ENCODE measurements at places on chromosomes 7 and 10. TPM values are rescaled to one million over a fixed set of nuclear protein-coding genes. Genes with fewer than 3 reads are reported as not detected.
A peak's percentile ranks its signal among the peaks of the same experiment; 100 is the strongest.

DNA sequence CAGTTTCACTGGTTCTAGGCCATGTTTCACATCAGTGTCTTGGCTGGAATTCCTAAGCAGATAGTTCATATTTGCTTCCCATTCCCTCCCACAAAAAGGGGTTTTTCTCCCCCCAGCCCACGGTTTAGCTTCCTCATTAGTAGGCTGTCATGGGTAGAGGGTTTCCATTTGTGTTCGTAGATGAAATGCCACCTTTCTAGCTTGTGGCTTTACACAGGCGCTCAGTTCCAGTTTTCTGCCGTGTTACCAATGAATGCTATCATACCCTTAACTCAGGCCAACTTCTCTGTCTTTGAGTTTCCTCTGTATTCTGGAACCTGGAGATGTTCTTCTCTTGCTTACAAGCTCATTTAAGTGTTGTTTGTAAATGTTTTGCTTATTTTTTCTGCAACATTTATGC lies 26.8 kb downstream of the CALD1 start:
- DNase-seq: no peak

C10orf95 gene
- total RNA-seq: 2.0 TPM

- no peak for DNase-seq
Measured at GRCh38 chr7:102942868-102943267, 30.1 kb downstream of the LRRC17 start.

- DNase-seq: no peak
Measured at GRCh38 chr10:126042354-126042753, 146.0 kb downstream of the FANK1 start.

- no peak for DNase-seq
Measured at GRCh38 chr10:125567529-125567928, 115.4 kb downstream of the TEX36 start.

DNA sequence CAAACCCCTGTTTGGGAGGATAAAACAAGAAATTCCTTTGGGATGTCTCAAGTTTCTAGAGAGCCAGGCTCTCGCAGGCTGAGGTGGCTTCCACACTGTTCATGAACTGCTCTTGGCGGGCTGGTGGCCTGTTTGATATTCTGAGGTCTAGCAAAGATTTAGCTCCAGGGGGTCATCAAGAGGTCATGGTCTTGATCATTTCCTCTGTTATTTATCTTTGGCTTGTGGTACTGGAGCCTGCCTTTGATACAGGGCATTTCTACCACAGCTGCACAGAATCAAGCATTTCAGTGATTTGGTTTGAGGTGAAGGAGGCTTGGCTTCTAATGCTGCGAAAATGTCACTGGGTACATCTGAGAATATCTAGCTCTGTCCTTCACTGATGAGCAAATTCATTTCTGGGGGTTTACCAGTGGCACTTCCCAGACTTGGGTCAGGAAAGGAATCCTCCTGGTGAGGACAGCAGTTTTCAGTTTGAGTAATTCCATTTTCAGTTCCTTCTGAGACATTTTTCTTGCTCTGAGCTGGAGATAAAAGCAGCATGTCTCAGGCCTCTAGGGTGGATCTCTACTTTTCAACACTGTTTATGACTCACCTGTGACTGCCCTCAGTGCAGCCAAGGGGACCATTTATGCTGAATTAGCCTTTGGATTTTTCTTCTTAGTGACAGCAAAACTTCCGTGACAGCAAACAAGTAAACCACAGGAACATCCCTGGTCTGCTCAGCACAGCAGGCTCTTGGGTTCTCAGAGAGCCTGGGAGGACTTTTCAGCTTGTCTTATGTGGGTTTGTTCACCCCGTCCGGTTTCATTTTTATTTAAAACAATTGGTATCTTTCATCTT lies 312.0 kb downstream of the RNLS start:
- no peak for DNase-seq

DNA sequence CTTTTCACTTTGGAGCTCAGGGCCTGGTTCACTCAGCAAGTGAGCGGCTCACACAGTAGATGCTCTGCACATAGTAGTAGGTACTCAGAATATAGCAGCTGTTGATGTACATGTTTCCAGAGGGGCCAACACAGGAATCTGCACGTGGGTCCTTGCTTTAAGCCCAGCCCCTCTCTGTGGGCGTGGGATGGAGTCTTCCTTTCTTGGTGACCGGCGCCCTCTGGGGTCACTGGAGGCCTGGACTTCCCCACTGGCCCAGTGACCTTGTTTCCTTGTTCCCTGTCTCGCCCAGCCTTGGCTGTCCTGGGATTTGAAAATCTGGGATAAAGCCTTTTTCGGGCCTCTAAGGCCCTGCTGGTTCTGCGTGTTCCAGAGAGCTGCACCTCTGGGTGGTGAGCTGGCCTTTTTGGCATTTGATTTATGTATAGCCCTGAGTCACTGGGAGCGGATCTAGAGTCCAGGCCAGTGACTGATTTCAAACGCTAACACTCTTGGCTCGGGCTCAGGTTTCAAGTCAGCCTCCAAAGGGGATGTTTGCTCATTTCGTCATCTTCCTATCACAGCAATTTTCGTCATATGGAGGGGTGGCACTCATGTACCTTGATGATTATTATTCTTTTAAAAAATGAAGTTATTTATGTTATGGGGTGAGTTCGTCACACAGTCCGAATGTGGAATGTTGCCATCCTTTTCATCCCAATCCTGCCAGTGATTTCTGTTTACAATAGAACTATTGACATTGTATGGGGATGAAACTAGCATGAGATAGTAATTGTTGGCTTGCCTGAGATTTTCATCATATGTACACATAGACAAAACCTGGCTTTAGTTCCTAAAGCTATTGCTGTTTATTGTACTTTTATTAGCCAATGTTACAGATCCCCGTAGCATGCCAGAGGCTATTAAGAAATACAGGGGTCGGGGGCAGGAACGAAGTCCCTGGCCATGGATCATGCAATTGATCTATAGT lies 65.5 kb downstream of the CUX1 start:
- DNase-seq: peak; percentile 62

CYP3A4 gene
- not detected for total RNA-seq

- peak; percentile 10 for DNase-seq
Measured at GRCh38 chr10:128324058-128324827, 198.0 kb upstream of the MKI67 start.

- DNase-seq: no peak
Measured at GRCh38 chr7:18590744-18591340, 95.3 kb downstream of the HDAC9 start.

DNA sequence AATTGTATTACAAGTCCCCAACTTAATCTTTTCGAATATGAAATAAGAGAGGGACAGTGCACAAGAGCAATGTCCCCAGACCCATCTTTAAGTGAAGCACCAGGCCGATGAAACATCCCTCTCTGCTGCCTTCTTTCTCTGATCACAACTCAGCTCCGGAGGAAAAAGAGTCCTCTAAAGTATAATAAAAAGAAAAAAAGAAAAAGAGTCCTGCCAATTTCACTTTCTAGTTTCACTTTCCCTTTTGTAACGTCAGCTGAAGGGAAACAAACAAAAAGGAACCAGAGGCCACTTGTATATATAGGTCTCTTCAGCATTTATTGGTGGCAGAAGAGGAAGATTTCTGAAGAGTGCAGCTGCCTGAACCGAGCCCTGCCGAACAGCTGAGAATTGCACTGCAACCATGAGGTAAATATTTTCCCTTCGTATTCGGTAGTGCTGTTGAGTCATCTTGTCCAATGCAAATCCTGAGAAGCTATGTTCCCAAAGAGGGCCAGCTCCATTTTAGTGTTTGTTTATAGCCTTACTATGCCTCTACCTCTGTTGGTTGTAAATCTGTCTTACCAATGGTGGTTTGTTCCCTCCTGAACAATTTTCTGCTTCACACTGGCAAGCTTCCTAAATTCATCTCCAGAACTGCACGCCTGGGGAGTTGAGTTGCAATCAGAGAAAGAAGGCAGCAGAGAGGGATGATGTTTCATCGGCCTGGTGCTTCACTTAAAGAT lies at the start of gene IFIT2:
Gene IFIT2 (plus strand): TSS at position 326 of the 725 bp plus-strand sequence. CDS start 78 bp downstream, at position 404.
- DNase-seq: peak; percentile 22

IFIT1B gene
- not detected for total RNA-seq

DNA sequence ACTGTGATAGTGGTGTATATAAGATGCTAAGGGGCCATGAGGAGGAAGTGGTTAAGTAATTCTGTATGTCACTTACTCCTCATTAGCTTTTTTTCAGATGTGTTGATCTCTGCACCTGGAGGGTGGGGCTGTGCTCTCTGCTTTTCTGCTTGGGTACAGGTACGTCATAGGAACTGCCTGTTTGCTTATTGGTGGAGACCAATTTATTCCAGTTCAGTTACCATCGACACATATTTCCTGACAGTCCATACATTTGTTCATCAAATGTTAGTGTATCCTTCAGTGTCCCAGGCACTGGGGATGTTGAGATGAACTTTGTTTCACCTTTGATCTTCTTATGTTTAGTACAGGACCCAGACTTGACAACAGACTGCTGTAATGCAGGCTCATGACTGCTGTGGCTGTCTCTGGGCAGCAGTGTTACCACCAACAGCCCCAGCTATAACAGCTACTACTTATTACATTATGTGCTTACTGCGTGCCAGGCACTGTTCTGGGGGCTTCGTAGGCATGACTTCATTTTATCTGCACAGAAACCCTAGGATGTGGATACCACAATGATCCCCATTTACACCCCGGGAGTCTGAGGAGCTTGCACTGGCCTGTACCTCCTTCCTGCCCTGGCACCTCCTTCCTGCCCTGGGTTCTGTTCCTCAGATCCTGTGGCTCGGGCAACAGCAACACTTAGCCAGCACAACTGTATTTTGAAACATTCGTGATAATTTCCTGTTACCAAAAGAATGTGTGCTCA lies 87.4 kb downstream of the BUB3 start:
- DNase-seq: no peak

DNA sequence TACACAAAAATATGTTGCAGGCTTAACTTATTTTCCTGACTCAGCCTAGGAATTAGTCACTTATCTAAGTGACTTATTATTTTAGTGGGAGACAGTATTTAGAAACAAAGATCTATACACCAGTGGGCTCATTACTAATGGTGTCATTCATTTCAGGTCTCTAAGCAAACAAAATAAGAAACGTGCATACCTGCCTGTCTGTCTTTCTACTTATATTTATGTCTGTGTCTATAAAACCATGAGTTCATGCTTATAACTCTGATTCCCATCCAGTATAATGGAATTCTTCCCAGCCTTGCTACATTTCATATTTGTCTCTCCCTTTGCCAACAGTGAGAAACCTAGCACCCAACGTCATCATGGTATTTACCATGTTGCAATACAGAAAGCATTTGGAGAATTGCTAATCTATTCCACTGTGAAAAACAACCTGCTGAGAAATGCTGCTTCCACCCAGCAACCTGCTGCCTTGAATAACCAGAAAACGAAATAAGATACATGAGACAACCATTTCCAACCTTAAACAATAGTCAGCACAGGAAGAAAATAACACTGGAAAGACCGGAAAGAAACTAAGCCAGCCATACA lies 501.0 kb downstream of the GLRX3 start:
- DNase-seq: no peak

THSD7A gene
- 5.7 TPM for total RNA-seq

Measured in thyroid gland (tissue), 4 donors.